ENCODE measurements at places on chromosomes 3 and 15.

GRCh38 chr3:12895391-12896062 is 54.2 kb upstream of the RPL32 start:
- DNase-seq, result peak; percentile 26

DNA sequence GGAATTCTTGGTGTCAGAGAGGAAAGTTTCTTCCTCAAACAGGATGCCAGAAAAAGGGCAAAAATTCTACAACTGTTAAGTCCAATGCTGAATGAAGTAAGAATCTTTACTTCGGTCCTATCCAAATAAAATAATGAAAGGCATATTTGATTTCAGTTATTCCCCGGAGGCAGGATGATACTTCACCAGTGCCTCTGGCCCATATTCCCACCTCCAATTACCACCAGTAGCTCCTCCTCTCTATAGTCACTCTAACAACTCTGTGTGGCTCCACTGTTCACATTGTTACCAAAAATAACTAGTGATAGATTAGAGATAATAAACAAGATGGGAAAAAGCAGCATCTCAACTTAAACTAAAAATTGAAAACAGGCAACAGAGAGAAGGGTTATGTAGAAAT is 20.7 kb downstream of the MAP1A start:
- no peak for DNase-seq

GRCh38 chr3:123419850-123420297 is 29.0 kb downstream of the ADCY5 start:
- peak; percentile 29 for DNase-seq

- DNase-seq, result peak; percentile 41
These were observed 53.9 kb upstream of the ZBED2 start for GRCh38 chr3:111648991-111649579.

DNA sequence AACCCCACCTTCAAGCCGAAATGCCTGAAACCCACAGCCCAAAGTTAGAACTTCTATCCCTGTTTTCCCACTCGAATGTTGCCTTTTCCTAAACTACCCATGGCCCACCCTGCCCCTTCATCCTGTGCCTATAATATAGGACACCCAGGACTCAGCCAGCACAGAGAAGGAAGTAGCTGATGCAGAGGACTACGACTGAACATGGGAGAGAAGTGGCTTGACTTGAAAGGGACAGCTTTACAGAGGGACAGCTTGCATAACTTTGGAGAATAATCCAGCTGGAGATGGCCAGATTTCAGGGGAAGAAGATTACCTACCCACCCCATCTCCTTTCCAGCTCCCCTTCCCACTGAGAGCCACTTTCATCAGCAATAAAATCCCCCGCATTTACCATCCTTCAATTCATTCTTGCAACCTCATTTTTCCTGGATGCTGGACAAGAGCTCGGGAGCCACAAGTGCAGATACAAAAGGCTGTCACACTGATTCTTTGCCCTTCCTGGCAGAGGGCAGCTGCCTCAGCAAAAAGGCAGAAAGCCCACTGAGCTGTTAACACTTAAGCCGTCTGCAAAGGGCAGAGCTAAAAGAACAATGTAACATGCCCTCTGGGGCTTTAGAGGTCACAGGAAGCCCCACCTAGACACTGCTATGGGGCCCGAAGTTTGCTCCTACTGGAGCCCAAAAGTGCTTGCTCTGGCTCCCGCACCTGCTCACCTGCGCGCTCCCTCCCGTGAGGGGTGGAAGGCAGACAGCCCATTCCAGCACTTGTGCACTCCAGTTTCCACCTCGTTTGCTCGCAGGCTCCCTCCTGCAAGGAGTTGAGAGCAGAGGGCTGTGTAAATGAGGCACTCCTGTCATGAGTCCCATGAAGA is 224.0 kb downstream of the TBC1D5 start:
- no peak for DNase-seq

DNA sequence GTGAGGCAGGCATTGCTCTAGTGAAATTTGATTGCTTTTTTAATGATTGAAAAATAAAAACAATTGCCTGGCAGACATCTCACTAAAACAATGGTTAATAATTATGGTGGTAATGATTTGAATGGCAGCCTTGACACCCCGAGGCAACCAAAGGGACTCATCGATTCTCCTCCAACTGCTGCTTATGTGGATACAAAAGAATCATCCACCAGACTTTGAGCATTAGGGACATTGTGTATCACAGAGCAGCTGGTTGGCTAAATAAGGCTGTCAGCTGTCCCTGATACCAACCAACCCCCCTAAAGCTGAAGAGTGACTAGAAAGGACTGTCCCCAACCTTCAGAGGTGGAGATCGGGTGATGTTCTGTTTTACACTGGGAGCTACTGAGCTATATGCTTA is 1.7 kb upstream of the CD47 start:
- DNase-seq, result no peak

DNA sequence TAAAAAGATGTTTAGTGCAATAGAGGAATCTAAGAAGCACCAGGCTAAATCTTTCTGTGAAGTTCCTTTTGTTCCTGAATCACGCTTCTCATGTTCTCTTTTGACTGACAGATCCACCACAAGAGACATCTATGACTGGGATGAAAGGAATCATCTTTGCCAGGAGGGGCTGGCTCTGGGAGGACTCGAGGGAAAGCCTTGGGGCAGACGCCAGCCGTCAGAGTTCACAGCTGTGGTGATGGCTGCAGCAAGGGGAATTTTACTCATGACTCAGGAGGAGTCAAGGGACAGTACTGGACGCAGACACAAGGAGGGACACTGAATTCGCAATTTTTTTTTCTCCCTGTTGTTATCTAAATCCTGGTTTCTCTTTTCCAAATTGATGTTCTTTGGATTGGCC is 38.7 kb downstream of the C3orf38 start:
- DNase-seq, result peak; percentile 60

- no peak for DNase-seq
These were observed 23.8 kb downstream of the LYSMD4 start for GRCh38 chr15:99709243-99709986.

GRCh38 chr15:65226221-65226620 is 14.9 kb upstream of the CILP start:
- DNase-seq, result no peak
